ENCODE measurements at places on chromosomes 7 and 10. TPM values are rescaled to one million over a fixed set of nuclear protein-coding genes. Genes with fewer than 3 reads are reported as not detected.

Gene AQP1
- total RNA-seq: 1.1 TPM

Gene MLLT10
- 15.6 TPM for total RNA-seq

Gene GPER1
- total RNA-seq: 3.2 TPM

Gene C10orf105
- total RNA-seq: not detected

Gene TMEM270
- not detected for total RNA-seq

Gene CFAP69
- total RNA-seq: 3.4 TPM

Gene SCIN
- total RNA-seq: not detected

Gene CTAGE8
- total RNA-seq: 0.29 TPM

Gene HOXA10
- total RNA-seq: 24.8 TPM

Gene GIMAP5
- not detected for total RNA-seq

Gene EN2
- not detected for total RNA-seq

Gene ACSM6
- total RNA-seq: not detected

Gene PDE6C
- not detected for total RNA-seq

Gene CCDC201
- total RNA-seq: not detected

Gene KEL
- total RNA-seq: not detected
